GM12878 (cell line): ENCODE measurements at places on chromosomes 4 and X.

DNA sequence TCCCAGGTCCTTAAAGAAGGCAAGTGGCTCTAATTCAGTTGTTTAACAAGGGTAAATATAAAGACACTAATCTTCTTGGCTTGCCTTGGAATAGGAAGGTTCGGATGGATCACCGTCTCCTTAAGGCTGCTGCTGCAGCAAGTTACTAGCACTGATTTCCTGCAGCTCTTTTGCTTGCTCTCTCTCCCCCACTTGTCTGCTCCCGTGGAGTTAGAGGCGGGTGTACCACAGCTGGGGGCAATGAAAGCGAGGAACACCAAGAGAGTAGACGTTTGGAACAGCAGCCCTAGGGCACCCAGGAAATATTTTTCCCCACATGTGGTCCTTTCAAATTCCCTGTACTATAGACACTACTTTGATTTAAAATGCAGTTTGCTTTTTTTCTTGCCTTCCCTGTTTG lies 202.2 kb downstream of the SH2D1A start:
- DNase-seq = no peak

DNA sequence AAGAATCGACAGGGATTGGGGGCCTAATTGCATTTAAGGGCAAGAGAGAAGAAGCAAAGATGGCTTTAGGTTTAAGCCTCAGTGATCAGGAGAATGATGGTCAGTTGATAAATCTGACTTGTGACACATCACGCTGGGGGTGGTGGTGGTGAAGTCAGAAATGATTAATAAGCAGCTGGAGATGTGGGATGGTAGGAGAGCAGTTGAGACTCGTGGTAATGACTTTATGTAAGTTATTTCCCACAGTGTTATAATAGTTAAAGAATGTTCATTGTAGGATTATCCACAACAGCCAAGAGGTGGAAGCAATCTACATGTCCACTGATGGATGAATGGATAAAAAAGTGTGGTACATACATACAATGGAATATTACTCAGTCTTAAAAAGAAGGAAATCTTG lies 178.9 kb upstream of the GPC4 start:
- DNase-seq = no peak

DNA sequence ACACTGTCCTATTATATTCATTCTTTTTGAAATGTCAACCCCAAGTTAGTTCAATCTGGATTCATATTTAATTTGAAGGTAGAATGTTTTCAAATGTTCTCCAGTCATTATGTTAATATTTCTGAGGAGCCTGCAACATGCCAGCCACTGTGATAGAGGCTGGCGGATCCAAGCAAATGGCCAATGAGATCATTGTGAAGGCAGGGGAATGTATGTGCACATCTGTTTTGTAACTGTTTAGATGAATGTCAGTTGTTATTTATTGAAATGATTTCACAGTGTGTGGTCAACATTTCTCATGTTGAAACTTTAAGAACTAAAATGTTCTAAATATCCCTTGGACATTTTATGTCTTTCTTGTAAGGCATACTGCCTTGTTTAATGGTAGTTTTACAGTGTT lies 1.6 kb downstream of the CXCL1 start:
- no peak for DNase-seq

- no peak for DNase-seq
These were observed 22.4 kb downstream of the SAT1 start for GRCh38 chrX:23805389-23805788.

DNA sequence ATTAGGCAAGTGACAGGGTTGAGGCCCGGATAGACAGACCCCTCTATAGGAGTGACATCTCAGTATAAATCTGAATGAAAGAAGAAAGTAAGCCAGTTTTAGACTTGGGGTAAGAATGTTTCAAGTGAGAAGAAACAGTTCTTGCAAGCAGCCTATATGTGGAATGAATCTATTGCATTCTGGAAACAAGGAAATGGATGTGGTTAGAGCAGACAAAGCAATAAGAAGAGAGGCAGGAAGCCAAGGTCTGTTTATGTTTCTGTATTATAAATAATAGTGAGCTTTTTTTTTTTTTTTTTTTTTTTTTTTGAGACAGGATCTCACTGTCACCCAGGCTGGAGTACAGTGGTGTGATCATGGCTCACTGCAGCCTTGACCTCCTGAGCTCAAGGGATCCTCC lies 255.8 kb downstream of the UNC5C start:
- no peak for DNase-seq

DNA sequence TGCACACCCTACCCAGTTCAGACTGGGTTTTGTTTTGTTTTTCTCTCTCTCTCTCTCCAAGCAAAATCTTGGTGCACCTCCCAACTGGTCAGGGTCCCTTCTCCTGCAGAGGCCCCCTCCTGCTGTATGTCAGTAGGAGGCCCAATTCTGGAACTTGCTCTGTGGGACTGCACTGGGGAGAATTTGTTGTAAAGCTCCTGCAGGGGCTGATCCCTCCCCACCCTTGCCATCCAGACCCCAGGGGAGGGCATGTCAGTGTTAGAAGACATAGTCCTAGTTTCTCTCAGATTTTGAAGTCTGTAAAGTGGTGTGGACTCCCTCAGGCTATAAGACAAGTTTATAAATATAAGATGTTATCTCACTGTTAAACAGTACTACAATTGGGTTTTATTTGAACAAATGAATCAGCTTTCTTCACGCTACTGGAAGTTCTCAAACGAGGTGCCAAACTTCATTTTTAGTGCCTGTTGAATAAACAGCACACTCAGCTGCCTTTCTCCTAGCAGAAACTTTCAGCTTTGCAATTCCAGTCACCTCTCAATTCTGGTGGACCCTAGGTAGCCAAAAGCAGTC lies 88.6 kb upstream of the FRMPD3 start:
- DNase-seq = no peak

DNA sequence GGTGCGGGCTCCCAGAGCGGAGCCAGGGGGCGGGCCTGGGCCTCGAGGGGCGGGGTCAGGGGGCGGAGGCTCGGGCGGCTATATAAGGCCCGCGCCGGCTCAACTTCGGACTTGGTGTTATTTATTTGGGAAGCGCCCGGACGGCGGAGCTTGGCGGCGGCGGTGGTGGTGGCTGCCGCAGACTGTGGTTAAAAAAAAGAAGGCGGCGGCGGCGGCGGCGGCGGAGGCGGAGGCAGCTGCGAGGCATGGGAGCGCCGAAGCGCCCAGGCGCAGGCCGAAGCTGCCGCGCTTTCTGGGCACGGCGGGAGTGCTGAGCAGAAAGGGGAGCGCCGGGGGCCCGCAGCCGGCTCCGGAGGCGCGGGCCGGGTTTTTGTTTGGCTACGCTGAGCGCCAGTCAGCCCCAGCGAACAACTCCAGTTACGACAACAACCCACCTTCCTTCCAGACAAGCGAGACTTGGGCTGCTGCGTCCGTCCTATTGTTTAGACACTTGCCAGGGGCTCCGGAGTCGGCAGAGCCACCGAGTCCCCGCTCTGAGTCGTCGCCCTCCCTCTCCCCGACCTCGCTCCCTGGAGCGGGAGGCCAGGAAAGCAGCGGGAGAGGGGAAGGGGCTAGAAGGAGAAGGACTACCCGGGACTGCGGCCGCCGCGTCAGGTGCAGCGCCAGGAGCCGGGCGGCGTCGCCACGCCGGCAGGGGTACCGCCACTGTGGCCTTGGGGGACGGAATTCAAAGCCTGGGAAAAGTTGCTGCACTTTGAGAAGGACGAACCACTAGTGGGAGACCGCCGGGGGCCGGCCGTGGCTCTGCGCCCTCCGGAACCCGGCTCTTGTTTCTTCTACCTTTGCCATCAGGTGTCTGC lies at the start of gene SLIT2:
TSS of gene SLIT2 (plus strand) at position 110 of the 860 bp plus-strand sequence. CDS start 1,911 bp downstream, outside the sequence.
- no peak for DNase-seq

DNA sequence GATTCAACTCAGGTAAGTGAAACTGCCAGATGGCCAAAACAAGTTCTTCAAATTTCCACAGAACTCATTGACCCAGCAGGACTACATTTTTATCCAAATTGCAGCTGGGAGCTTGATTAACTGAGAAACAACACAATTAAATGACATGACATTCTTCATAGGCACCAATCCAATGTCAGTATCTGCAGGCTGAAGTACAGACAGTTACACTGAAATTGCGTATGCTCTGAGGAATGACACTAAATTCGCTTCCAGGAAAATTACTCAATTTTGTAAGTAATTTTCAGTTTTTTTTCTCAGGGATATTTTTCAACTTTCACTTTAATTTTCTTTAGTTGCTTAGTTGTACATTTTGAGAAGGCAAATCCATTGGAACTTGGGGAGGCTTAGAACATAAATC lies 4.5 kb downstream of the C1GALT1C1 start:
- no peak for DNase-seq

GRCh38 chrX:3165808-3166207 lies 124.5 kb downstream of the ARSF start:
- DNase-seq = no peak

- DNase-seq = no peak
These were observed 34.6 kb downstream of the ATXN3L start for GRCh38 chrX:13285229-13285628.

- no peak for DNase-seq
These were observed 137.8 kb upstream of the CPEB2 start for GRCh38 chr4:14864365-14865030.

DNA sequence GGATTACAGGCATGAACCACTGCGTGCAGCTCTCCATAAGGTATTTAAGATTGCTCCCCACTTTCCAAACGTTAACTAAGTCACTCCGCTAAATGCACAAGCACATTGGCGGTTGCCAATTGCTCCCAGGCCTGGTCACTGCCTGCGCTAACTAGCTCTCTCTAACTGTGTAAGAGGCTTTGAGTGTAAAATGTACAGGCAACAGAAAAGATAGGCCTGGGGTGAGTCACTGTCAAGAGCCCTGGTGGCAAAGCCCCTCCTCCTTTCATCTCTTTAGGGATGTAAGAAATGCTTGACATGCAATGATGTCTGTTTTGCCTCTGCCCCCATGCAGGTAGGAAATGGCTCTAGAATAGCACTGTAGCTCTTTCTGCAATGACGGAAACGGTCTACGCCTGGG lies 329.7 kb upstream of the GATB start:
- no peak for DNase-seq

DNA sequence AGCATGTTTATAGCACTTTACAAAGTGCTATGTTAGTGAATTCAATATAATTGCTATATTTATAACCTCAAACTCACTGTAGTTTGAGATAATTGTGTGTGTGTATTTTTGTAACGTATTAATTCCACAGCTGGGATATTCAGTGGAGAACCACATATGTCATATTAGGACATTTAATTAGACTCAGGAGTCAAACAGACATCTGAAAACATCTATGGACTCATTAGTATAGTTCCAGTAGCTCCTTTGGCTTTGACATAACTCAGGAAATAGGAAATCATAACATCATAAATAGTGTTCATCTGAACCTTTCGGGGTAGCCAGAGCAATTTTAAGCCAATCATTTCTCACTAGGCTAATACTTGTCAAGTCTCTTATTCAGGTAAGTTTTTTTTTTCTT lies 38.8 kb downstream of the NAA11 start:
- DNase-seq = no peak

- DNase-seq = no peak
These were observed 14.5 kb downstream of the HMGB2 start for GRCh38 chr4:173319696-173320095.

- no peak for DNase-seq
These were observed 1.3 kb downstream of the NAF1 start for GRCh38 chr4:163165217-163166017.

DNA sequence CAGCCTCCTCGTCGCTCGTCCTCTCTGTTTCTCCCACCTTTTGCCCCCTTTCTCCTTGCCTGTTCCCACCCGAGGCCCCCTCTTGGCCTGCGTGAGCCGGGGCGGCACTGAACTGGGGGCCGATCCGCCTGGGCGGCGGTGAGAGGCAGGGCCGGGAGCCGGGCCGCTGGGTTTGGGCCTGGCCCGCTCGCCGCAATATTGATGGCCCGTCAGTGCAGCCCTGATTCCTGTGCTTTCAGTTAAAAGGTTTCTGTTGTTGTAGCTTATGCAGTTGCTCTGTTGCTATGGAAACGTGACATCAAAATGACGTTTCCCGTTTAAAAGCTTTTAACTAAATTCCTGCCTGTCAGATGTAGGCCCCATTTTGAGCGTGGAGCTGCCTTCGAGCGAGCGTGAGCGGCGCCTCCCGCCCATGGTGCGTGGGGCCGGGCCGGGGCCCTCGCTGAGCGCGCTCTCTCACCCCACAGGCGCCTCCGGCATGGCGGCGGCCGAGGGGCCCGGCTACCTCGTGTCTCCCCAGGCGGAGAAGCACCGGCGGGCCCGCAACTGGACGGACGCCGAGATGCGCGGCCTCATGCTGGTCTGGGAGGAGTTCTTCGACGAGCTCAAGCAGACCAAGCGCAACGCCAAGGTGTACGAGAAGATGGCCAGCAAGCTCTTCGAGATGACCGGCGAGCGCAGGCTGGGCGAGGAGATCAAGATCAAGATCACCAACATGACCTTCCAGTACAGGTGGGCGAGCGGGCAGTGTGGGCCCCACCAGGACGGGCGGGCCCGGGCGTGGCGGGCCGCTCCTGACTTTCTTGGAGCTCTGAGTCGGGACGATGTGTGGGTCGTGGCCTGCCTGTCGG lies at the start of gene MSANTD1:
TSS of gene MSANTD1 (plus strand) at position 349 of the 851 bp plus-strand sequence. CDS start at position 413, 64 bp downstream.
- DNase-seq = no peak

- no peak for DNase-seq
These were observed 62.4 kb downstream of the ANAPC10 start for GRCh38 chr4:145035494-145036136.

DNA sequence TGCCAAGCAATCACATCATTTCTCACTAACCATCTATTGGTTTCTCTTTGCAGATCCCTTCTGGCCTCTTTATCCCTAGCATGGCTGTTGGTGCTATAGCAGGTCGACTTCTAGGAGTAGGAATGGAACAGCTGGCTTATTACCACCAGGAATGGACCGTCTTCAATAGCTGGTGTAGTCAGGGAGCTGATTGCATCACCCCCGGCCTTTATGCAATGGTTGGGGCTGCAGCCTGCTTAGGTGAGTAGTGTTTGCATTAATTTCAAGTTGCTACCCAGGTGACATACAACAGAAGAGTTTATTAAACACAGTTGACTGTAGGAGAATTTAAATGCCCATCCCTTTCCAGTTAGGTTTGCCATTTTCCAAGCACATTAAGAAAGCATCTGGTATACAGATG lies 112.2 kb downstream of the AKAP4 start:
- no peak for DNase-seq

DNA sequence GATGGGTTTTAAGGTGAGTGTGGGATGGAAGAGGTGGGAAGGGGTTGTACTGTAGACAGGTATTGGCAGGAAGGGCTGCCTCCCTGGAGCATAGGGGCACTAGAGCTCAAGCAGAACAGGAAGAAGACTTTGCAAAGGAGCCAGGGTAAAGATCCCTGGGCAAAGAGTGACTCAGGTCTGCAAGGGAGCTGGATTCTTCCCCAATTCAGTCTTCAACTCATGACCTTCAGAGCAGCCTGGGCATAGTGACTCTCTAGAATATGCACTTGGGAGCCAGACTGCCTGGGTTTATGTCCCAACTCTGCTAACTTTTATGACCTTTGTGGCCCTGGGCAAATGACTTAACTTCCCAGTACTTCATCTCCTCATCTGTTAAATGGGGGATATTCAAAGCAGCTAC lies 4.0 kb downstream of the LONRF3 start:
- DNase-seq = no peak
